ENCODE measurements at places on chromosomes 7 and 10. TPM values are rescaled to one million over a fixed set of nuclear protein-coding genes. Genes with fewer than 3 reads are reported as not detected.

Gene ARMH3
- polyA plus RNA-seq: 16.3 TPM

Gene NPSR1
- not detected for polyA plus RNA-seq

Gene ADRA2A
- polyA plus RNA-seq: 0.51 TPM

Gene GPAM
- 1.5 TPM for polyA plus RNA-seq

Gene FOXP2
- 2.1 TPM for polyA plus RNA-seq

Gene NPC1L1
- polyA plus RNA-seq: 0.65 TPM

Gene GPNMB
- 30.6 TPM for polyA plus RNA-seq

Gene MGAM2
- not detected for polyA plus RNA-seq

Gene ASAH2
- 0.20 TPM for polyA plus RNA-seq

Gene CELF2
- 2.2 TPM for polyA plus RNA-seq

Measured in esophagus (tissue), 2 donors.